ENCODE measurements at places on chromosomes 1 and 21.

DNA sequence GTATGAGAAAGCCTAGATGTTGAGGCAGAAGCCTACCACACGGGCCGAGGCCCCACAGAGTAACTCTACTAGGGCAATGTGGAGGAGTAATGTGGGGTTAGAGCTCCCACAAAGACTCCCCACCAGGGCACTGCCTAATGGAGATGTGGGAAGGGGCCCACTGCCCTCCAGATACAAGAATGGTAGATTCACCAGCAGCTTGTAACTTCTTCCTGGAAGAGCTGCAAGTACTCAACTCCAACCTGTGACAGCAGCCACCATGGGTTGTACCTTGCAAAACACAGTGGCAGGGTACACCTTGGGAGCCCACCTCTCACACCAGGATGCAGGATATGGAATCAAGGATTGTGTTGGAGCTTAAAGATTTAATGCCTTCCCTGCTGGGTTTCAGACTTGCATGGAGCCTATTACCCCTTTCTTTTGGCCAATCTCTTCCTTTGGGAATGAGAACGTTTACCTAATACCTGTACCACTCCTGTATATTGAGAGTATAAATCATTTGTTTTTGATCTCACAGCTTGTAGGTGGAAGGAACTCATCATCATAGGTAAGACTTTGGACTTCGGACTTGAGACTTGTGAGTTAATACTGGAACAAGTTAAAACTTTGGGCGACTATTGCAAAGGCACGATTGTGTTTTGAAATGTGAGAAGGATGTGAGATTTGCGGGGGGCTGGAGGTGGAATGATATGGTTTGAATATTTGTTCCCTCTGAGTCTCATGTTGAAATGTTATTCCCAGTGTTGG, 57.5 kb downstream of the TENT5C start:
- DNase-seq: no peak

DNA sequence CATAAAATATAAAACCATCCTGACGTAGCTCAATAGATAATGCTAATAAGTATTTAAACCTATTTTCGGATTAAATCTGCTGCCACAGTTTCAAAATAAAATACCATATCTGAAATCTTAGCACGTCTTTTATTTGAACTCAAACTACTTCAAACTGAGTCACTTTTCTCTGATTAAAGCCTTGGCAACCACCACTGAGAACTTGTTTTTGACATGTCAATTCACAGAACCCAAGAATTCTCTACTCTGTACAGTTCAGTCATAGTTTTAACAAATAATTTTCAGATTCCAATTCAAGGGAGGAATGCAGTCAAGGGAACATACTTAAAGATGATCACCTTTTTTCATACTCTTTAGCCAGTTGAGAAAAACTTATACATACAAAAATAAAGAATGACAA, 643.2 kb downstream of the KCNT2 start:
- DNase-seq: no peak

- DNase-seq: no peak
Measured at GRCh38 chr1:198637916-198638437, 863 bp upstream of the PTPRC start.

DNA sequence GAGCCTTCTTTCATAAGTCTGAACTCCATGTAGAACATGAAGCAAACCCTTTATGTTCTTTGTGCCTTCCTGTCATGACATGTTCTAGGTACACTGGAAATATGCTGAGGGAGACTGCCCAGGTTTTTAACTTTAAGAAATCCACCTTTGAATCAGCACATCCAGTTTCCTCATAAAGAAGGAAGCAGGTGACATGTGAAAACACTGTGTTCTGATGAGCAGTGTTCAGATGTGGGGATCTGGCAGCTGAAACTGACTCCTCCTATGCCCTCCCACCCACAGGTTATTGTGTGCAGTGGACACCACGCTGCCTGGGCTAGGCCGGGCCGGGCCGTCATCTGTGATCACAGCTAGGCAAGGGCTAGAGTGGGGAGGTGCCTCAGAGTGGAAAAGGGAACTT, 51.1 kb downstream of the CNN3 start:
- DNase-seq: no peak

DNA sequence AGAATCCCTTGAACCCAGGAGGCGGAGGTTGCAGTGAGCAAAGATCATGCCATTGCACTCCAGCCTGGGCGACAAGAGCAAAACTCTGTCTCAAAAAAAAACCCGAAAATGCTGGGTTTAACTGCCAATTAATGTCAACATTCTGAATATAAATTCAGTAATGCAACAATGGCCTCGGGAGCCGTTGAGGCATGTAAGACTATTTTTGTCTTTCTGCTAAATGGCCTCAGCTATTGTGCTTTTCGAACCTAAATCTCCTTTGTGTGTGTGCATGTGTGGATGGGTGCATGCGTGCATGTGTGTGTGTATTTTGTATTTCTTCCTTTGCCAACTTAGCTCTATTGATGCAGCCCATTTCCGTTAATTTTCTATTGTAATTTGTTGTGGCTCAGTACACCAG, 31.6 kb downstream of the CLIC4 start:
- DNase-seq: no peak
